ENCODE measurements at places on chromosomes 1 and 21.

GRCh38 chr1:26696654-26697430 lies 1.0 kb downstream of the ARID1A start:
- no peak for DNase-seq

DNA sequence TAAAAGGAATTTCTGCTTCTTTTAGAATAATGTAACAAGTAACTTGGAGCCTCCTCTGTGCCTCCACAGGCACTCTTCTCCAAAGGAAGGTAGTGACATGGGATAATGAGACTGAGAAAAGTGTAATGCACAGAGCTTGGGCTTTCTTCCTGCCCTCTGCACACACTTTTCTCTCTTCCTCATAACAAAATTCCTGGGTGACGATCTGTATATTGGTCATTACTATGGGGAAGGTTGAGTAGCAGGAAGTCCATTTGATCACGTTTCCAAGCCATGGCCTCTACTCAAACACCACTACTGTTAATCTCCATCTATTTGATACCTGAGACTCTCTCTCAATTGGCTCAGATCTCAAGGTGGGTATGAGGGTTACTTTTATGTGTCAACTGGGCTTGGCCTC lies 113.9 kb downstream of the GRIK1 start:
- DNase-seq = no peak

DNA sequence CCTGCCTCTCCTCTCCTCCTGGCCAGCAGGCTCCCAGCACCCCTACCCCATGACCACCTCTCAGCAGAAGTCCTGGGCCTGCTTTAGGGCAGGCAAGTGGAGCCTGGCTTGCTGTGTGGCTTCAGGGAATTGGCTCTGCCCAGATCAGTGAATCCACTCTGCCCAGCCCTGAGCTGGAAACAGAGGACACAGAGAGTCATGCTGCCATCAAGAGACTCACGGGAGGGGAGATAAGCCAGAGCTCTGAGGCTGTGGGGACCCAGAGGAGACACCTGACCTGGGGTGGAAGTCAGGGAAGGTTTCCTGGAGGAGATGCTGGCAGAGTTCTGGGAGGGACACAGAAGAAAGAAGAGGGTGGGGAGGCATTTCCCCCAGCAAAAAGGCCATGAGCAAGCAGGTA lies 54.2 kb downstream of the GLIS1 start:
- no peak for DNase-seq

DNA sequence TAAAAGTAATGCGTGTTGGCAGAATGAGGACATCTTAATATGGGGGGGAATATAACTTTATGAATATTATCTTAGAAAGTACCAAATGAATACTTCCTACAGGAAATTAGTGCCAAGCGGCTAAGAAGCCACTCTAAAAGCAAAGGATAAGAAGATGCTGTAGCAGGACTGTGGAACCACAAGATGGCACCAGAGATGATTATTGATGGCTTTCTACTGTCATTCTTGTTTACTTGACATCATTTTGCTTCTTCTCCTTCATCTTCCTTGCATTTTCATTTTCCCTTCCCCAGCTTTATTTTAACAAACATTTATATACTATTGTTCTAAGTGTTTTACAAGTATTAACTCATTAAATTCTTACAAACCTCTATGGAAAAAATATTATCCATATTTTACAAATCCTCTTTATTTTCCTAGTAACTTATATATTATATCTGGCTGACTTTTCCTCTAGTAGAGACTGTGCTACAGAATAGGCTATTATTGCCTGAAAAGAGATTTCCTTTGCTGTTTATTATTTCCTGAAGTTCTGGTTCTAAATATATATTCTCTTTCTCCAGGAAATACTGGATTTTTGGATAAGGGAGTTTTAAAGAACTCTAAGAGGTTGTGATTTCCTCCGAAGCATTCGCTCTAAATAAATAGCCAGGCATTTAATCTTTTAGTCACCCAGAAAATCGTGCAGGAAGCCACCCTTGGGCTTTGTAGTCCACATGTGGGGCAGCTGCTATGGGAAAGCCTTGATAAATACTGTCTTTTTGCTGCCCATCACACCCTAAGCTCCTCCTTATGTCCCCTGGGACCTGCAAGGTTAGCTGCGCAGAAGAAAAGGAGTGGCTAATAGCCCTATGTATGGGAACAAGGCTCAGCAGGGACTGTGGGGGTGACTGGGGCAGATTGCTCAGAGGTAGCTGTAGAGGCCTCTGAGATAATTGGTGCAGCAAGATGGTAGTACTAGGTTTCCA lies 69.8 kb downstream of the TPR start:
- peak; percentile 16 for DNase-seq

DNA sequence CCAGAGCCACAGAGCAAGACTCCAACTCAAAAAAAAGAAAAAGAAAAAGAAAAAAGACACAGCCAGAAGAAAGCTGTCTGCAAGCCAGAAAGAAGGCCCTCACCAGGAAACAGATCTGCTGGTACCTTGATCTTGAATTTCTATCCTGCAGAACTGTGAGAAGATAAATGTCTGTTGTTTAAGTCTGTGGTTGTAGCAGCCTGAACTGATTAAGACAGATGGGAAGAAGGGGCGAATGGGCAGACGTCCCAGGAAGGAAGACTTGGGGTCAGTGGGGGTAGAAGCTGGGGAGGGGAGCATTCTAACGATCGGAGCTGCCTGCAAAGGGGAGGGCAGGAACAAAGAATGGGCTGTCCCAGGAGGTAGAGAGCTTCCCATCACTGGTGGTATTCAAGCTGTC lies 6.3 kb downstream of the SLC2A7 start:
- DNase-seq = no peak

DNA sequence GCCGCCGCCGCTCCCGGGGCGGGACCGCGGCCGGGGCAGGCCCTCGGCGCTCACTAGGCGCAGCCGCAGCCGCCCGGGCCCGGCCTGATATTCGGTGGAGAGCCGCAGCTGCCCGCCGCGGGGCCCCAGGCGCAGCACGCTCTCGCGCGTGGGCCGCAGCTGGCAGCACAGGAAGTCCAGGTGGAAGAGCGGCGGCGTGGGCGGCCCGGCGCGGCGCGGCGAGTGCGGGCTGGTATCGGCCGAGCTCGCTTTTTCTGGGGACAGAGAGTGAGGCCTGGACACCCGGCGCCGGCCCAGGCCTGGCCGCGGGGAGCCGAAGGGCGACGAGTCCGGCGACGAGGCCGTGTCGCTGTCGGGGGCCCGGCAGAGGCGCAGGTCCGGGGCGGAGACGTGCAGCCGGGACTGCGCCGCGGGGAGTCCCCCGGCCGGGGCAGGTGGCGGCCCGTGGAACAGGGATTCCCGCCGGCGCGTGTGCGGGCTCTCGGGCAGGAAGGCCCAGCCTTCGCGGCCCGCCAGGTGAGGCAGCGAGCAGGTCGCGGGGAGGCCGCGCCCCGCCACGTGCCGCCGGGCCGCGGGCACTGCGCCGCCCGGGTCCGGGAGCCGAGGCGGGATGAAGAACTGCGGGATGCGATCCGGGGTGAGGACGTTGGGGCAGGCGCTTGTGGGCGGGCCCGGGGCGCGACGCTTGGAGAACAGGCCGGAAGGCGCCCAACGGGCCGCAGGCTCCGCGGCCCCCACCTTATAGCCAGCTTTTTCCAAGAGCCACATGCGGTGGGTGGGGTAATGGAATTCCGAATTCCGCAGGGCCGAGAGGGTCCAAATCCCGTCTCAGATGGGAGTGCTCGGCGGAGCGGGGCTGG lies 1.2 kb downstream of the C2CD4D start:
- no peak for DNase-seq

DNA sequence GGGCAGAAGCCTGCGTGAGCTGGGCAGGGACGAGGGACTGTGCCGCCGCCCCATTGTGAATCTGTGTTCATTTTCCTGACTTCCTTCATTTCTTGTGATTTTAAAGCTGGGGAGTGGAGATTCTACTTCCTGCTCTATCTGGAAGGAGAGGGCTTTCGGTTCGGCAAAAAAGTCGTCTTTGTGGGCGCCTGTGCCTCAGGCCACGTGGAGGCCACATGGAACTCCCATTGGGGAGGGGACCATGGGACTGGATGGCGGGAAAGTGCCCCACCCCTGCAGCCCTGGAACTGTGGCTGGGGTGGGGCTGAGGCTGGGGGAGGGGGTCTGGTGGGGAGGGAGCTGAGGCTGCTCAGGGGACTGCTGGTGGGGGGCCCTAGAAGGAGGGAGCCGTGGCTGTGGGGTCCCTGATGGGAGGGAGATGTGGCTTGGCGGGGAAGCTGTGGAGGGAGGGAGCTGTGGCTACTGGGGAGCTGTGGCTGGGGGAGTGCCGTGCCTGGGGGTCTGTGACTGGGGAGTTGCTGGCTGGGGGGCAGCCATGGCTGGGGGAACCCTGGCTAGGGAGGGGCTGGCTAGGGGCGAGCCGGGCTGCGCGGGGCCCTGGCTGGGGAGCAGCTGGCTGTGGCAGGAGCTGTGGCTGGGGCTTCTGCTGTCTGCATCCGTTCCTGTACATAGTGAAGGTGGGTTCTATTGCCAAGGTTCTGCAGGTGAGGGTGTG lies 31.5 kb downstream of the COL18A1 start:
- no peak for DNase-seq

DNA sequence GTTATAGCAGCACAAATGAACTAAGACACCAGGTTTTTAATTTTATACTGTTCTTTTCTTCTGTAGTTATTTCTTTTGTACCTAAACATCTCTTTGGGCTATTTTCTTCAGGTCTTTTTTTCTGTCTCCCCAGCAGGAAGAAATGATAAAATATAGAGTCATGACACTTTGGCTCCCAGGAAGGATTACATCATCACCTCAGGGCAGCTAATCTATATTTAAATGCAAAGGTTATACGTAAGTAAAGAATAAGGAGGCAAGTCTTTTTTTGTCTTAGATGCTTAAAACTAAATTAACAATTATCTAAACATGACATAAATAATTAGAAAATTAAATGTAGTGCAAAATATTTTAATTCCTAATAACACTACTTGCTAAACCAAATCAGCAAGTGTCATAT lies 57.0 kb downstream of the WARS2 start:
- no peak for DNase-seq

GRCh38 chr1:190679454-190679853 lies 201.8 kb upstream of the BRINP3 start:
- peak; percentile 2 for DNase-seq

GRCh38 chr1:154410185-154410827 lies 5.2 kb downstream of the IL6R start:
- DNase-seq = no peak

DNA sequence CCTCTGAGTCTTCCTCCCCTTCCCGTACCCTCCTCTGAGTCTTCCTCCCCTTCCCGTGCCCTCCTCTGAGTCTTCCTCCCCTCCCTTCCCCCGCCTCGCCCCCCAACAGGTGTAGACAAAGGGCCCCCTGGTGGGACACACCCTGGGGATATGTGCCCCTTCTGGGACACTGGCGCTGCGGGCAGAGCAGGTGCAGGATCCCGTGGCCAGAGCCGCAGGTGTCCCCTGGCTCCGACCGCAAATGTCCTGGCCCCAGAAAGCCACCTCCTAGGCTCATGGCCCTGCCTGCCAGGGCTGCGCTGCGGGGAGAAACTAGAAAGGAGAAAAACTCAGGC lies 51.5 kb upstream of the ARHGEF16 start:
- no peak for DNase-seq

- DNase-seq = no peak
Observed at GRCh38 chr21:28793043-28793442, 199.6 kb downstream of the LTN1 start.

- no peak for DNase-seq
Observed at GRCh38 chr1:203011582-203011981, 4.4 kb downstream of the TMEM183A start.

DNA sequence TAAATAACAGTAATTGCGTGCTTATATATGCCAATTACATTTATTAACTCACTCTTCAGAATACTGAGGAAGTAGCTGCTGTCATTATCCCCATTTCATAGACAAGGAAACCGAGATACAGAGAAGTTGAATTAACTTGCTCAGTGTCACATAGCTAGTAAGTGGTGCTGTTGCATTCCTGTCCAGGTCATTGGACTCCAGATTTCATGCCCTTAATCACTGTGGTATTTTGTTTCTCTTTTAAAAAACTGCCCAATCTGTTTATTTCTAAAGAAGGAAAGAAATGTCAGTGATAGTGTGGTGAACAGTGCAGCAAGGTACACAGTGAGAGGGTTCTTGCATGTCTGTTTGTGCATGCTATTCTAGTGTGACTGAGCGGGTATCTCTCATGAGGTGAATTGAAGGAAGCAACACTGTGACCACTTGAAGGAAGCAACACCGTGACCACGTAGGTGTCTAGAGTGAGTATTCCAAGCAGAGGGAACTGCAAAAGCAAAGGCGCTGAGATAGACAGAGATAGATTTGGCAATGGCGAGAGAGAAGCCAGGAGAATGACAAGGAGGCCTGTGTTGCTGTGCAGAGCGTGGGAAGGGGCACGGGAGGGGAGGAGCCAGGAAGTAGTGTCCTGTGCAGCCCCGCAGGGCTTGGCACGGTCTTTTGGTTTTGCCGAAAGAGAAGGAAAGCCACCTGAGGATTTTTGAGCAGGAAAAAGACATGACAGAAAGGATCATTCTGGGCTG lies 95.9 kb downstream of the CAMTA1 start:
- no peak for DNase-seq

DNA sequence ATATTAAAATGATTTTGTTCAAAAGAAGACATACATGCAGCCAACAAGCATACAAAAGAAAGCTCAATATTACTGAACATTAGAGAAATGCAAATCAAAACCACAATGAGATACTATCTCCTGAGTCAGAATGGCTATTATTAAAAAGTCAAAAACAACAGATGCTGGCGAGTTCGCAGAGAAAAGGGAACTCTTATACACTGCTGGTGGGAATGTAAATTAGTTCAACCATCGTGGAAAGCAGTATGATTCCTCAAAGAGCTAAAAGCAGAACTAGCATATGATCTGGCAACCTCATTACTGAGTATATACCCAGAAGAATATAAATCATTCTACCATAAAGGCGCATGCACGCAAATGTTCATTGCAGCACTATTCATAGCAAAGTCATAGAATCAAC lies 126.0 kb upstream of the HMCN1 start:
- no peak for DNase-seq

GRCh38 chr1:189431447-189431846 lies 1046.2 kb downstream of the BRINP3 start:
- DNase-seq = no peak

- DNase-seq = no peak
Observed at GRCh38 chr1:243483071-243483771, 227.4 kb downstream of the SDCCAG8 start.

DNA sequence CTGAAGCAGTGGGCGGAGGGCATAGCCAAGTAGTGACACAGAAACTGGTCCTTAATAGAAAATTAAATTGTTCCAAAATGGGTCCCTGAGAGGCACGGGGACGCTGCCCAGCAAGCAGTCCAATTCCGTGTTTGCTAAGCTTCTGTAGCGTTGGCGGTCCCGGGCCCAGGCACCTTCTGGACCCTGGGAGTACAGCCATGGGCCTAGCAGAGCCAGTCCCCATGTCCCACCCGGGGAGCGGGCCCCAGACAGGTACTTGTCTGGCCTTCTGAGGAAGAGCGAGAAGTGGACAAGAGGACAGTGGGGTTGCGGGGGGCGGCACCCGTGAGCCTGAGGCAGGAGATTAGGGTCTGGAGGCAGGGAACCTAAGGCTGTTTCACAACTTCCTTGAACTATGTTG lies 11.5 kb upstream of the CCDC27 start:
- DNase-seq = no peak
